K562 (cell line): ENCODE measurements at places on chromosomes 7 and 10. TPM values are rescaled to one million over a fixed set of nuclear protein-coding genes. Genes with fewer than 3 reads are reported as not detected.
A peak's percentile ranks its signal among the peaks of the same experiment; 100 is the strongest.

PTPRZ1 gene
- total RNA-seq: 0.04 and 0.11 TPM in 2 replicates

CPA5 gene
- 0.18 and 0.22 TPM in 2 replicates for total RNA-seq

GRCh38 chr10:77377678-77378352 lies 259.8 kb downstream of the KCNMA1 start:
- DNase-seq: no peak

- DNase-seq: no peak
Observed at GRCh38 chr10:115772606-115773005, 500.4 kb downstream of the GFRA1 start.

GRCh38 chr7:149496642-149497391 lies 792 bp downstream of the ZNF746 start:
- DNase-seq: peak; percentile 89

GRCh38 chr7:46386428-46387399 lies 465.6 kb upstream of the IGFBP3 start:
- DNase-seq: no peak

CUZD1 gene
- total RNA-seq: 1.3 and 1.5 TPM in 2 replicates

DNA sequence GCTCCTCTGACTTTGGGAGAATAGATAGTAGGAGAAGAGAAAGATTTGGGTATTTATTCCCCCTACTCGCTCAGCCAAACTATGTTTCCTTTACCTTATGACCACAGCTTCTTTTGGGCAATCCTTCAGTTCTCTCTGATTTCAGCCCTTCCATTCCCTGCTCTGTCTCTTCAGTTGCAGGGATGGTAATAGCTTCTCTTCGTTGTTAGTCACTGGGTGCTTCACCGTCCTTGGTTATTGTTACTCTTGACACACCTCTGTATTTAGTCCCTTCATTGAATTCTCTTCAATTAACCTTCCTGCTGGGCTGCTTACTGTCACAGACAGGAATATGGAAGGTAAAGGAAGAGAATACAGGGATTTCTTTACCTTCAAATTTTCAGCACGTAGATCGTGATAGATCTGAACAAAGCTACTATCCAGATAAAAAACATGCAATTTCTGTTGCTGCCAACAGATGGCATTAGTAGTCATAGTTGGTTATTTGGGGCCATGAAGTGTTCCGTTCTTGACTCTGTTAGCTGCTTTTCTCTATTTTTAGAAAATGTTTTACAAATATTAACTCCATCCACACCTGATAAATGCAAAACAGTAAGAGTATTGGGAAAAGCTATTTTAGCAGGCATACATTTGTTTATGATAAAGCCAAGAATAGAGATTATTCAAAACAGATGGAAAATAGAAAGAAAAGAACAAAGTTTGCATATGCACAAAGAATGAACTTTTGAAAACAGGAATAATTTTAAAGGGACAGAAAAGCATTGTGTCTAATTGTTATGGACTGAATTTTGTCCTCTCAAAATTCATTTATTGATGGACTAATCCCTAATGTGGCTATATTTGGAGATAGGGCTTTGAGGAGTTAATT lies 14.0 kb upstream of the PTTG1IP2 start:
- peak; percentile 35 for DNase-seq

GRCh38 chr7:35261476-35262285 lies 7.8 kb upstream of the TBX20 start:
- DNase-seq: no peak

GRCh38 chr10:72567889-72568640 lies 57.8 kb downstream of the MICU1 start:
- peak; percentile 54 for DNase-seq

DNA sequence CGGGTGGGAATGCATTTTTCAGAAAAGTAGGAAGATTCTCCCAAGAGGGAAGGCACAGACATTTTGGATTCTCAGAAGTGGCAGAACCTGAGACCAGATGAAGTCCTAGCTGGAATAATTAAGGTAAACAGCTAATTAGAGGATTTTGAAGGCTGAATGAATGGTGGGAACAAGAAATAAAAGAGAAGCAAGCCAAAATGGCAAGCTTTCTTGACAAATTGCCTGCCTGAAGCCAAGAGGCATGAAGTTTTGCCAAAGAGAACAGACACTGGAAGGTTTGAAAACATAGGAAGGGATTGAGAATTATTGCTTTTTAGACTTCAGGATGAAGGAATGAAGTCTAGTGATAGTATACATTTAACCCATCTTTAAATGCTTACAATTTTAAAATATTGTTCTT lies 115.0 kb upstream of the SEM1 start:
- DNase-seq: no peak

- DNase-seq: no peak
Observed at GRCh38 chr7:30463405-30464145, 15.0 kb downstream of the NOD1 start.

- no peak for DNase-seq
Observed at GRCh38 chr7:102111061-102112041, 175.3 kb upstream of the SH2B2 start.

DNA sequence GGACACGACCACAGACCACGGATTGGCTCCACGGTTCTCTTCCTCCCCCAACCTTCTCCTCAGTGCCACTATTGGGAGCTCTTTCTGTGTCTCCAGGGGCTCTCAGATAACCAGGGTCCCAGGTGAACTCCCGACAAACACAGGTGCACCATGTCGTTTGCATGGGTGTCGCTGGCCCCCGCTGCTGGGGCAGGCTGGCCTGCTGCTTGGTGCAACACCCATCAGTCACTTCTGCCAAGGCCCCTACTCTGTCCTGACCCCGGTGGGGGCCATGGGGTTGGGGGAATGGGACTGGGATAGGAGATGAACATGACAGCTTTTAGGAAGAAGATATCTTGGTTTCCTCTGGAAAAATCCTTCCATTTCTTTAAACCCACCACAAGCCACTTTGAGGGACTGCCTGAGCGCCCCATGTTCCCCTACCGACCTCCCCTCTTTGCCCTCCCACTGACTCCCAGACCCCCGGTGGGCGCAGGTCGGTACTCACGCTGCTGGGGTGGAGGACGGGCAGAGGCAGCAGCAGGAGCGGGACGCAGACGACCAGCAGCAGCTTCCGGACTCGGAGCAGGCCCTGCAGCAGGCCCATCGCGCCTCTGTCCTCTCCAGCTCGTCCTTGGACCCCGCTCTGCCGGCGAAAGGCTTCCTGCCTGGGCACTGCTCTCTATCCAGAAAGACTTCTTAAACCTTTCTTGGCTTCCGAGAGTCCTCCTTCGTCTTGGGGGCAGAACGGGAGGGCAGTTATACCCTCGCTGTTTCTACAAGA lies 894 bp downstream of the SLC13A4 start:
- DNase-seq: no peak

GRCh38 chr7:121397822-121398221 lies 1.7 kb upstream of the FAM3C start:
- DNase-seq: no peak

DNA sequence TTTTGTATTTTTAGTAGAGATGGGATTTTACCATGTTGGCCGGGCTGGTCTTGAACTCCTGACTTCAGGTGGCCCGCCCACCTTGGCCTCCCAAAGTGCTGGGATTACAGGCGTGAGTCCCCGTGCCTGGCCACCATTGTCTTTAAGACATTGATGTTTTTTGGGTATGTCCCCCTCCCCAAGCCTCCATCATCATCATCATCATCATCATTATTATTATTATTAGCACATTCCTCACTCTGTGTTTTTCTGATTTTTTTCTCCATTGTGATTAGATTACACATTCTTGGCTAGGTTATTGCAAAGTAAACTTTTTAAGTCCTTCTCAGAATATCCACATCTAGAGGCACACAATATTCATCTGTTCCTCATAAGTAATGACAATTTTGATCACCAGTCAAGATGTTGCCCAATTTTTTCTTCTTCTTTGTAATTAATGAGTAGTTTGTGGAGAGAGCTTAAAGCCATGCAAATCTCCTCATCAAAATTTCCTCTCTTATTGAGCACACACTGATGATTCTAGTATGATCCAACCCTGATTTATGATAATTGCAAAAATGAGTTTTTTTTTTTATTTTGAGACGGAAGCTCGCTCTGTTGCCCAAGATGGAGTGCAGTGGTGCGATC lies 47.5 kb downstream of the EPC1 start:
- no peak for DNase-seq

ADAMTS14 gene
- 30.4 and 31.7 TPM in 2 replicates for total RNA-seq

RALA gene
- total RNA-seq: 25.9 and 26.1 TPM in 2 replicates

DNA sequence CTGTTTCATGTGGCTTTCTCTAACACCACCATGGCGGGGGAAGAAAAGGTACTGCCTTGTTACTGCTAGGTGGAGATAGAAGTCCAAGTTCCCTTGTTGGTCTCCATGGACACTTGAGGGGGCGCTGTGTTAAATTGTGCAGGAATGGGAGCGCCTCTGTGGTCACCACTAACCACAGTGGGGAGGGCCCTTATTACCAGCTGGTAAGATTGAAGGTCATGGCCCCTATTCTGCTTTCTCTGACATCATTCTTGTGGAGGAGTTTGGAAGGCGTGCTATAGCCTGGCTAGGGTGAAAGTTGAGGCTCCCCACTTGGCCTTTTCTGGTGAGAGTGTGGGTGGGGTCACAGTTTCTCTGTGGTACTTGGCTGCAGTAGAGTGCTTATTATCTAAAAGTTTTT lies 14.9 kb upstream of the MXI1 start:
- peak; percentile 68 for DNase-seq

AMPH gene
- not detected in 2 replicates for total RNA-seq

DNA sequence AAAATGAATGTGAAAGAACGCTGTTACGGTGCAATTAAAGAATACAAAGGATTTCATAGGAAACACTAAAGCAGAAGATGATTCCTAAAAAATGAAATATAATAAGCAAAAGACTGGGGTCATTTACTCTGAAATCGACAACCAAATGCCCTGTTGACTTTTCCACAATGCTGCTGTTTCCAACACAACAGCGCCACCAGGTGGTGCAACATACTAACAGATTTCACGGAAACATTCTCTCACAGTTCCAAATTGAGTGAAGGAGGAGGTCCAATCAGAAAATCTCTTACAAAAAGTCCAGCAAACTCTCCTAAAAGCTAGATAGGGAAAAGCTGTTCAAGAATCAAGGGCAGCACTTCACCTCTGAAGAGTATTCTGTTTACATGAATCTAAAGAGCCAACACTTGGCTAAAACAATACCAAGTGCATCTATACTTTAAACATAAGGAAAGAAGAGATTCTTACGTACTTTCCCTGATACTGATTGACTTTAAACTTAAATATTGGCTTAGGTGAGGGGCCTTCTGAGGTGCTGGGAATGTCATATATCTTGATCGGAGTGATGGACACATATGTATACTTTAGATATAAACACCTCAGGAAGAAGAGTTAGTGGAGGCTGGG lies 55.9 kb downstream of the UPF2 start:
- peak; percentile 71 for DNase-seq

ABCA13 gene
- 0.64 and 0.69 TPM in 2 replicates for total RNA-seq

DNA sequence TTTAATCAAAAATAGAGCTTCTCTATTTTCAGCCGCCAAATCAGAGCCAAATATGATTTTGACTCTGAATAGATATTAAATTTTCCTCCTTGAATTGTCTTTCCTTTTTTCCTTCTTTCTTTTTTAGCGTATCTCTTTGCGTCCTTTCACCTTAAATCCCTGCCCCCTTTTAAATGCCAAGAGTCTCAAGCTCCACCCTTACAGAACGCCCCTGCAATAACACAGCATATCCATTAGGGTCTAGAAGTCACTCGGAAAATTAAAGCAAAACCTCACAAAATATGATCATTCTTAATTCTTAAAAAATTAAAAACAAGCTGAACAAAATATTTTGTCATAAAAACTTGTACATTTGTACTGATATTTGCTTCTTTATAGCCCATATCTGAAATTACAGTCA lies 51.3 kb upstream of the GRM8 start:
- no peak for DNase-seq

NPFFR1 gene
- total RNA-seq: not detected in 2 replicates

MACROH2A2 gene
- total RNA-seq: not detected in 2 replicates

GRCh38 chr10:33489501-33490176 lies 155.2 kb upstream of the NRP1 start:
- no peak for DNase-seq

- DNase-seq: no peak
Observed at GRCh38 chr10:4278186-4278585, 493.2 kb upstream of the KLF6 start.

LIPN gene
- total RNA-seq: not detected in 2 replicates

DNA sequence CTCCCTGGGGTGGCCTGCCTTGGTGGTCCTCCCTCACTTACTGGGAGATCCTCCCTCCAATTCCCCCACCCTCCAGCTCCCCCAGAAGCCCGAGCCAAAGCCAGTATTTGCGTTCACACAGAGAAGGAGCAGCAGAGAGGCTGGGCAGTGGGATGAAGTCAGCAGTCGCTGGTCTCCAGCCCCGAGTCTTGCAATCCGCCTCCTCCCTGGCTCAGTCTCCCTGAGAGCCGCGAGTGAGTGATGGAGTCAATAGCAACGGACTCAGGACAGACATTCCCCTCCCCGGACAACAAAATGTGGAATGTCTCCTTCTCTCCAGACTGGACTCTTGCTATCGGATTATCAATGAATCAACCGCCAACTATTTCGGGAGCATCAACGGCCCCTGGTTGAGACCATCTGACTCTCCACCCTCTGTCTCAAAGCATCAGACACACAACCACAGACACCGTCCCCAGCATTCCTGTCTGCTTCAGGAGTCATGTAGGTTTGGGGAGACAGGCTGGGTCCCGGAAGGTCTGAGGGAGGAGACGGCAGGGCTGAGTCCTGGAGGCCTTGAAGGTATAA lies 178.4 kb downstream of the SH3PXD2A start:
- no peak for DNase-seq

- no peak for DNase-seq
Observed at GRCh38 chr10:133133471-133134231, 26.4 kb upstream of the KNDC1 start.

C10orf105 gene
- total RNA-seq: 0.09 TPM in 2 replicates

GRCh38 chr10:96512524-96513304 lies 1.0 kb downstream of the TLL2 start:
- no peak for DNase-seq

DNA sequence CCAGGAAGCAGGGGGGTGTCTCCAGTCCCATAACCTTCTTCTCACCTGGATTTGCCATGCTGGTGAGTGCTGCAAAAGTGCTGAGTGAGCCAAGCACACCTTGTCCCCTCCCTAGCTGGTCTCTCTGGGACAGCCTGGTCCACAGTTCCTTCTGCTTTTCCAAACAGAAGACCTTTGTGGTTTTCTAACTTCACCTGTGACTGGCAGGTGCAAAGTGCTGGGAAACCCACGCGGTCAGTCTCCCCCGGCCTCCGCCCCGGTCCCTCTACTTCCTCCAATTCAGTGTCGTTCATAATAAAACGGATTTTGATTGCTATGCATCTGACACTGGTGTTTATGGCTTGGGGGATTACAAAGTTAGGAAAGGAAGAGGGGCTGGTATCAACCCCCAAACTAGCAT lies 37.1 kb downstream of the RBAK start:
- no peak for DNase-seq

GPR141 gene
- not detected in 2 replicates for total RNA-seq

DNA sequence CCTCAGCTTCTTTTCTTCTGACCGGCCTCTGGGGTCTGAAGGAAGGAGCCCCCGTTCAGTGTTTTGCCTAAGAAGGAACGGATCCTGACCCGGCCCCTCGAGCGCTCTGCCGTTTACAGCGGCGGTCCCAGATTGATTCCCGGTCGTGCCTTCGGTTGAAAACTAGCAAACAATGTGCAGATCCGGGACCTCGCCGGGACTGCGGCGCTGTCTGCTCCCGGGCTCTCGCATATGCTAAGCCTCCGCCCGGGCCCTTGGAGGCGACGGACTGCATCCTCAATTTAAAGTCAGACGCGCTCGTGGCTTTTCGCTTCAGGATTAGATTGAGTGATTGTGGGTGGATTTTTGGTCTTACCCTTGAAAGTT lies 559 bp downstream of the DBF4 start:
- DNase-seq: no peak

- no peak for DNase-seq
Observed at GRCh38 chr10:18777258-18777657, 118.0 kb downstream of the ARL5B start.

PALS2 gene
- total RNA-seq: 30.4 and 35.0 TPM in 2 replicates
